Skeletal muscle tissue (tissue), 5 donors: ENCODE measurements at places on chromosomes 7 and 10. TPM values are rescaled to one million over a fixed set of nuclear protein-coding genes. Genes with fewer than 3 reads are reported as not detected.

The ABCB1 gene
- under 0.01 TPM for total RNA-seq

The SEM1 gene
- total RNA-seq, result 23.5 TPM

The SSC4D gene
- total RNA-seq, result 1.0 TPM

The SBDS gene
- 98.6 TPM for total RNA-seq

The GARS1 gene
- 41.2 TPM for total RNA-seq

The CDH23 gene
- total RNA-seq, result 3.7 TPM

The ELN gene
- 107 TPM for total RNA-seq

The GHRHR gene
- not detected for total RNA-seq
